ENCODE measurements at places on chromosomes 6 and 20.

DNA sequence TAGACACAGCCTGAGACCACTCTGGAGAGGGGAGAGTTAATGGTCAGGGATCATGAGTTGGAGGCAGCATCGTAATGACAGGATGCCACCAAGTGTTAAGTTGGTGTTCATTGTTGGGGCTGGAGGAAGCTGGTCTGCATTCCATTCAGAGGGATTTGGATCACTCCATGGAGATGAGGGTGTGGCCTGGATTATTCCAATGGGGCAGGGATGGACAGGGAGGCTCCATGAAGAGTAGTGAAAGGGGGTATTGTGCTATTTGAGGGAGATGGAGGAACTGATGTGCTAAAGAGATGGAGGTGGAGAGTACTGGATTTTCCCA, 1.1 kb downstream of the SAPCD1 start:
- DNase-seq, result no peak

DNA sequence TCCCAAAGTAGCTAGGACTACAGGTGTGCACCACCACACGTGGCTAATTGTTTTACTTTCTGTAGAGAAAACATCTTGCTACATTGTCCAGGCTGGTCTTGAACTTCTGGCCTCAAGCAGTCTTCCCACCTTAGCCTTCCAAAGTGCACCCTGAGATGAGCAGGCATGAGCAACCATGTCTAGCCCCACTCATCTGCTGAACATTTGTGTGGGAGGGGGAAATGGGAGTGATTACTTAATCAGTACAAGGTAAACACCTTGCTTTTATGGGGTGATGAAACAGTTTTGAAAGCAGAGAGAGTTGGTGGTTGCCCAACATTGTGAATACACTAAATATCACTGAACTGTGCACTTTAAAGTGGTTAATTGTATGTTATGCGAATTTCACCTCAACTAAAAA, 5.3 kb downstream of the APMAP start:
- DNase-seq, result no peak

DNA sequence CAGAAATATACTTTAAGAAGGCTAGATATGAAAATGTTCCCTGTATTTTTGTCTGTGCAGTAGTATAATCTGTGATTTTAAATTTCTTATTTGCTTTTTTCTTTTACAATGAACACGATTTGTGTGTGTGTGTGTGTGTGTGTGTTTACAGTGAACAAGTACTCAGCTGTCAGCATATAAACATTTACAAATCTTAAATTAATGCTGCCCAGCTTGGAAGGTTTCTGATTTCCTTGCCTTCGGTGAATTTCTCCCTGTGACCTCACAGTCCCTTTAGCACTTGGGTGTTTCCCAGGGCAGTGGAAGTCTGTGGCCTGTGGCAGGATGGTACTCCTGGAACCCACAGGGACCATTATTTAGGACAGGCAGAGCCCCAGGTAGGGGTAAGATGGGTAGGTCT, 37.6 kb downstream of the TXLNB start:
- DNase-seq, result no peak

GRCh38 chr6:80460257-80460865, 353.9 kb downstream of the BCKDHB start:
- DNase-seq, result no peak

GRCh38 chr6:136435101-136435500, 115.1 kb downstream of the MAP7 start:
- DNase-seq, result no peak

GRCh38 chr6:34393191-34393965, 909 bp upstream of the NUDT3 start:
- DNase-seq, result no peak

GRCh38 chr6:73636048-73636447, 17.7 kb downstream of the SLC17A5 start:
- no peak for DNase-seq

- no peak for DNase-seq
These were observed 23.2 kb upstream of the ARG1 start for GRCh38 chr6:131549811-131550210.

Data from T-helper 2 cell (primary cell).